ENCODE measurements at places on chromosomes 3 and 15.

GRCh38 chr3:33490641-33491241 lies 50.5 kb upstream of the UBP1 start:
- no peak for DNase-seq

GRCh38 chr15:69663982-69664381 lies 211.4 kb downstream of the RPLP1 start:
- DNase-seq, result no peak

- no peak for DNase-seq
These were observed 99.0 kb upstream of the LIPC start for GRCh38 chr15:58332676-58333400.

DNA sequence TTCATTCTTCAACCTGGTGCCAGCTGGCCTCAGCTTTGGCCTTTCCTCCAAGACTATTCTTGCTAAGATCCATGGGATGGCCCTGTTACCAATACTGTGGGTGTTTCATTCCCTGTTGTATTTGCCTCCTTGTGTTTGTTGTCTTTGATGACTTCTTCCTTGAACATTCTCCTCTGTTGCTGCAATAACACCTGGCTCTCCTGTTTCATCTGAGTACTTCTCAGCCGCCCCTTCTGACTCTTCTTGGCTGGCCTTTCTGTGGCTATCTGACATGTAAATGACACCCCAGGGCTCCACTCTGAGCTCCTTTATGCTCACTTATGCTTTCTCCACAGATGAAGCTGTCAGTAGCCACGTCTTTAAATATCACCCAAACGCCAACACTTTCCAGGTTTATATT lies 302.7 kb upstream of the CHRNA7 start:
- no peak for DNase-seq

DNA sequence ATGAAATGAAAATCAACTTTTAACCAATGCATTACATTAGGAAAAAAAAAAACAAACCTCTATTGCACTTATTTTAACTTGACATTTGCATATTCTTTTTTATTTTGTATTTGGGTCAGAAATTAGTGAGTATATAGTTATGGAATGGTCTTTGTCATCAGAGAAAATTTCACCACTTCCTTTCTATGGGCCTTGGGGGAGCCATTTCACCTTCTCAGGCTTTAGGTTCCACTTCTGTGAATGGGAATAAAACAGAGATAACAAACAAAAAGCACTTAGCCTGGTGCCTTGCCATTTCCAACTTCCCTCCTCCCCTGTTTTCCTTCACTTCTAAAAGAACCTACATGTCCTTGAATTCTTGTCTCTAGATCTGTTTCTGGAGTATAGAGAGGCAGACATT lies 168.0 kb upstream of the STT3B start:
- DNase-seq, result no peak

GRCh38 chr3:25426408-25426807 lies 1.7 kb upstream of the RARB start:
- DNase-seq, result no peak

- no peak for DNase-seq
These were observed 38.4 kb upstream of the SLC25A36 start for GRCh38 chr3:140903196-140903595.

GRCh38 chr15:67595572-67595971 lies 53.1 kb downstream of the MAP2K5 start:
- no peak for DNase-seq

Data from activated CD4-positive, CD25-positive, alpha-beta regulatory T cell (primary cell).